ENCODE measurements at places on chromosomes 3 and 15.
A peak's percentile ranks its signal among the peaks of the same experiment; 100 is the strongest.

GRCh38 chr15:44537735-44538240 is 841 bp downstream of the EIF3J start:
- peak; percentile 26 for DNase-seq

DNA sequence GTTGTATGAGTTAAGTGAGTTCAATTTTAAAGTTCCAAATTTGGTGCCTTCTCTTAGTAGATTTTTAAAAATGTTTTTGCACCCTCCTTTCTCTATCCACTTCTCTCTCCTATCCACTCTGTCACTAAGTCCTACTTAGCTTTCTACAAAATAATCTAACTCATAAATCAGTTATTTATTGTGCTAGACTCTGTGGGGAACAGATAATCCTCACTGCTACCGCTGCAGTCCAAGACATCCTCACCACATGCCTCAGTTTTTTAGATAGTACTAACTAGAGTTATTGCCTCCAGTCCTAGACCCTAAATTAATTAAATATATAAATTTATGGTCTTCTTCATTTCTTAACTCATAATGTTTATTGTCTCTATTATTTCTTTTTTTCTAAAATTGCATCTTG is 576.3 kb downstream of the GRM7 start:
- no peak for DNase-seq

- no peak for DNase-seq
Observed at GRCh38 chr3:44454258-44454657, 23.2 kb downstream of the ZNF445 start.

DNA sequence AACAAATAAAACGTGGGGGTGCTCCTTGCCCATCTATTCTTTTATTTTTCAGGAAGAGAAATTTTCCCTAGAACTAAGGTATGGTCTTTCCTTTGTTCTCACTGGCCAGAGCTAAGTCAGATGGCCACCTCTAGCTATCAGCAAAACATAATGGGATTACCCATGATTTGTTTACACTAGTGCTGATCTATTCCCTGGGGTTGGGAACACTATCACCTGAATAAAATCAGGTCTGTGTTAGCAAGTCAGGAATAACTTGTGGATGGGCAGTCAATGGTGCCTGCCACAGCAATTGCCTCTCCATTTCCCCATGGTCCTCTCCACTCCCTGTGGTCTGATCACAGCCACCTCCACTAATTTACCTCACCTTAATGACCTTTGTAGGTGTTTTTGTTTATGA is 181.7 kb upstream of the CADPS start:
- DNase-seq, result no peak

- DNase-seq, result no peak
Observed at GRCh38 chr15:31042751-31043150, 51.3 kb upstream of the MTMR10 start.

DNA sequence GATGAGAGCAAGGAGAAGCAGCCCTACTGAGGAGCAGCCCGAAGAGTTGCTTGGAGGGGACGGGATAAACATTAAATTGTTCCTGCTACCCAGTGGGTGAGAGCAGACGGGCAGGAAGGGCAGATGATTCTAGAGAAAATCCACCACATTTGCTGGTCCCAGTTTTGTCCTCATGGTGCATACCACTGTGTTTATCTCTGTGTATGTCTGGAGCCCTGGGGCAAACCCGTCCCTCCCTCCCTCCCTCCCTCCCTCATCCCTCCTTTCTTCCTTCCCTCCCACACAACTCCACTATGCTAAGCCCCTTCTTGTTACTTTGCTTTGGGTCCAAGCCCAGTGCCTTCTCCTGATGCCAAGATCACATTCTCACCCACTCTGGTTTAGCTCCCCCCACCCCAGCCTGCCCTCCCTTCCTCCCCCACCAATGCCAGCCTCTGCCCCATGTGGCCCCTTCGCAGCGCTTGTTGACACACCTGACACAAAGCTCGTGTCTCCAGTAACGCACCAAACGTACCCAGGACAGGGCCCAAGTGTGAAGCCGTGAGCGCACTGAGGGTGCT is 194.8 kb downstream of the ATP10A start:
- no peak for DNase-seq

DNA sequence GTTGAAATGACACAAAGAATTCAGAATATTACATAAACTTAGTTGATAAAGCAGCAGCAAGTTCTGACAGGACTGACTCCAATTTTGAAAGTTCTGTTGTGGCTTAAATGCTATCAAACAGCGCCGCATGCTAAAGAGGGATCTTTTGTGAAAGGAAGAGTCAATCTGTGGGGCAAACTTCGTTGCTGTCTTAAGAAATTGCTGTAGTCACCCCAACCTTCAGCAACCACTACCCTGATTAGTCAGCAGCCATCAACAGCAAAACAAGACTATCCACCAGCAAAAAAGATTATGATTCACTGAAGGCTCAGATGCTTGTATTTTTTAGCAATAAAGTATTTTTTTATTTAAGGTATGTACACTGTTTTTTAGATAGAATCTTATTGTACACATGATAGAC is 14.2 kb downstream of the CRBN start:
- no peak for DNase-seq

GRCh38 chr3:54353546-54353945 is 231.2 kb downstream of the CACNA2D3 start:
- no peak for DNase-seq

DNA sequence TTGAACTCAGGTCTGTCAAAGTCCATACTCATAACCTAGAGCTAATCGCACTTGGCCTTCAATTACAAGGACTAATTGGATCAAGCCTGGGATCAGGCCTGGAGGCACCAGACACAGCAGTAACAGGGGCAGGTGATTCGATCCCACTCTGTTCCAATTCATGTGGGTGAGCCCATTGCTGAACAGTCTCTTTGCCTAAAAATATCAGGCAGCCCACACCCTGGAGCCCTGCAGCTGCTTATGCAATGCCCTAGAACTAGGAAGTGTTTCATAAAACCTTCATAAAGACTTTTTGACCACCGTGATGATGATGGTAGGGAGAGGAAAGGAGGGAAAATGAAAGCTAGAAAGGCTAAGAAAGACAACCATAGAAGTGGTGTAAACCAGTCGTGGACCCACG is 47.8 kb upstream of the NEO1 start:
- DNase-seq, result no peak

GRCh38 chr15:98063315-98063714 is 102.8 kb downstream of the ARRDC4 start:
- no peak for DNase-seq

DNA sequence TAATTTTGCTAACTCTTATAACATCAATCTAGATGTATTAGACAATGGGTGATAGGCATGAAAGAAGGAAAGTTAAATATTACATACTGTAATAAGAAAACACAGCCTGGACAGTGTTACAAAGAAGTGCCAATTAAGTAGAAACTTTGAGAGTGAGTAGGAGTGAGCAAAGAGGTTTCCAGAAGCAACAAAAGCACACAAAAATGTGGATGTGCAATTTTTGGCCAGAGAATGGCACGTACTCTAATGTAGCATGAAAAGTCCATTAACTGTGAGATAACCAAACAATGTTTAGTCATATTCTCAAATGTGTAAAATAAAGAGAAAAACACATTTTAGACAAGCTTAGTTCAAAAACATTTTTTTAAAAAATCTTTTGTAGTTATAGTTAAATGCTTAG is 567.3 kb downstream of the ROBO1 start:
- no peak for DNase-seq

DNA sequence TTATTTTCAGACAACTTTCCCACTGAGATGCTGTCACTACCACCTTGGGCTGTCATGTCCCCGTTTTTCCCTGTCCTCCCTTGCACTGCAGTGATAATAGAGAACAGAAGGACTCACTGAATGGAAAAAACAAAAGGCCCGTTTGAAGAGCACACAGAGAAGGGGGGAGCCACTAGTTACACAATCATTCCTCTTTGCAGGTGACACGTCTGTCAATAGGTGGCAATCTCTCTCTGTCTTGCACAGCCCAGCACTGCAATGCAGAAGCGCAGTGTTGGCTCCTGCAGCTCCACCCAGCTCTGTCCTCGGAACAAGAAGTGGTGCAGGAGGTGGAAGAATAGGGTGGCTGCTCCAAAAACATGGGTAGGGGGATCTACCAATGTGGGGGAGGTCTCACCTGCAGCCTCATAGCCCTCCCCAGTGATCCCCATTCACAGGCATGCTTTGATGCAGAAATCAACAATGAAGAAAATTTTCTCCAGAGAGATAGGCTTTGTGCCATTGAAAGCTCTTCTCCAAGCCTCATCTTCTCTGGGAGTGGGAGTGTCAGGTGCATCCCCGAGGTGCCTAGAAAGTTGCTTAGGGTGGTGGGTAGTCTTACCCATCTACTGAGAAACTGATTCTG is 31.8 kb downstream of the FSTL1 start:
- DNase-seq, result peak; percentile 49

DNA sequence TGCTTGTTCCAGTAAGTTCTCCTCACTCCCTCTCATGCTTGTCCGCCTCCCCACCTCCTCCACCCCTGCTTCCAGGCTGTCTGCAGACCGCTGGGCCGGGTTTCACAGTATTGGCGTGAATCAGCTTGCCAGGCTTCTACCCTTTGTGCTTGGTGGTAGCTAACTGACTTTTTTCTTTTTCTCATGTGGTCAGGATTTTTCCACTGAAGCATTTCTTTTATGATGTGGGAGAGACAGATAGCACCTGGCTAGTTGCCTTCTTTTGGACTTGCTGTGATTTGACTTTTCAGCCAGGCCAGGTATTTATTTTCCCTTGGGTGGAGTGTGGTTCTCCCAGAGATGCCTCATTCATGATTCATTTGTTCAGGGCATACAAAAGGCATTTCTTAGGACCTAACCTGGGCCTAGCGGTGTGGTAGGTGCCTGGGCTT is 60.6 kb downstream of the ST6GAL1 start:
- no peak for DNase-seq

- DNase-seq, result no peak
Observed at GRCh38 chr3:139610886-139611285, 66.9 kb downstream of the NMNAT3 start.

DNA sequence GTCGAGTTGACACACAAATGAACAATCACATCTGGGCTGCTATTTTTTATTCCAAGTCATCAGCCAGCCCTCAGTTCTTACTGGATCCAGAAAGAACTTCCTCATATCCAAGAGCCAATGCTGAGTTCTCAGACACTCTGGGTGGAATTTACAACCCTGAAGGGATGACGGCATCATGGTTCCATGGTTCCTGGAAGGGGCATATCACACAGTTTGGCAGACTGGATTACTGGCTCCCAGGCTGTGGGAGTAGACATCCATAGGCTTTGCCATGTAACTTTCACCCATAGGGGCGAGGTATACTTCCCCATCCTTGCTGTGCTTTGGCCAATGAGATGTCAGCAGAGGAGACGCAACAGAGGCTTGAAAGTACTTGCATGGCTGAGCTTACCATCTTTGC is 26.9 kb upstream of the KBTBD12 start:
- DNase-seq, result no peak

DNA sequence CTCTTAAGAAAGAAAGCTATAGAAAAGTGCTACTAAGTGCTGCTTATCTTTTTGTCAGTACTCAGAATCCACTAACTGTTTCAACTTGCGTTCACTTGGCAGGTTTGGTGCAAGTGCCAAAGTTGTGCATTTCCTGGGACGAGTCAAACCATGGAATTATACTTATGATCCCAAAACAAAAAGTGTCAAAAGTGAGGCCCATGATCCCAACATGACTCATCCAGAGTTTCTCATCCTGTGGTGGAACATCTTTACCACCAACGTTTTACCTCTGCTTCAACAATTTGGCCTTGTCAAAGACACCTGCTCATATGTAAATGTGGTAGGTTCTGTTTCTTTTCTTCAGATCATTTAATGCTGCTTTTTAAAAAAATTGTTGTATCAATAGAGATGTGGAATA is 32.6 kb downstream of the GYG1 start:
- DNase-seq, result no peak

DNA sequence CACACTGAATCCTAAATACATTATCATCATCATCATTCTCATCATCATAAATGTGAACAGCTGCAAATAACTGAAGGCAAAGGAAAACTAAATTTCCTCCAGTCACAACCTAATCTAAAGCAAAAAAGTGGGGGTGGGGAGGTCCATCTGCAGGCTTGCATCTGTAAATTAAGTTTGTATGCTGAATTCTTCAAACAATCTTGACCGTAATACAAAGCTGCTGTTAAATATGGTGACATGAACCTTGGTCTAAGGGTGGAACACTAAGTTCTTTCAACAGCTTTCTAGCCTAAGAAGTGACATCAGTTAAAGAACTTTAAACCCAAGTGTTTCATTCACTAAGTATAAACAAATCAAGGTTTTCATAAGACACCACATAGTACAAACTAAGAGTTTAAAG is 4.3 kb downstream of the LRRFIP2 start:
- no peak for DNase-seq

DNA sequence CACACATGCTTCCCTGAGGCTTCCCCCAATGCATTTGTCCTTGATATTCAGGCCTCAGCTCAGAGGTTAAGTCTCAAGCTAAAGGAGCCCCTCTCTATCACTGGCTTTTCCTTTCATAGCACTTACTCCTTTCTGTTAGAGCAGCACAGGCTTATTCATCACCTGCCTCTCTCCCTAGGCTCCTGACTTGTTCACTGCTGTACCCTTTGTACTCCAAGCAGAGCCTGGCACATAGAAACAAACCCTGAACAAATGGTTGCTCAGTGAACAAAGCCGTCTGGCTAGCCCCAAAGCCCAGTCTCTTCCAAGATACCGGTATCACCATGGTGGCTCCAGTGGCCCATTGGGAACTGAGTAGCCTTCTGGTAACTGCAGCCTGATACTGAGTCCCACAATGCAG is 231.1 kb upstream of the TRIM42 start:
- DNase-seq, result no peak

GRCh38 chr3:119508172-119508845 is 10.0 kb downstream of the TIMMDC1 start:
- peak; percentile 43 for DNase-seq

DNA sequence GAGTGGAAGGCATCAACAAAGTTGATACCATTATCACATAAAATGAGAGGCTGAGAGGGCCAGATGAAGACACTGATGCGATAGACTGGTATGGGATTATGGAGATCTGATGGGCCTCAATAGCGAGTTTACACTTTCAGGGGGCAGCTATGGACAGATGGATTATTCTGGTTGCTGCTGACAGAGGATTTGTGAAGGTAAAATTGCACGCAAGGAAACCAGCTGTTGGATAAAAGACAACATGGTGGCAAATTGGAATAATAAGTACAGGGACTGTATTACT is 203.9 kb downstream of the MBNL1 start:
- DNase-seq, result no peak

GRCh38 chr3:66991459-66991858 is 6.6 kb upstream of the KBTBD8 start:
- no peak for DNase-seq

DNA sequence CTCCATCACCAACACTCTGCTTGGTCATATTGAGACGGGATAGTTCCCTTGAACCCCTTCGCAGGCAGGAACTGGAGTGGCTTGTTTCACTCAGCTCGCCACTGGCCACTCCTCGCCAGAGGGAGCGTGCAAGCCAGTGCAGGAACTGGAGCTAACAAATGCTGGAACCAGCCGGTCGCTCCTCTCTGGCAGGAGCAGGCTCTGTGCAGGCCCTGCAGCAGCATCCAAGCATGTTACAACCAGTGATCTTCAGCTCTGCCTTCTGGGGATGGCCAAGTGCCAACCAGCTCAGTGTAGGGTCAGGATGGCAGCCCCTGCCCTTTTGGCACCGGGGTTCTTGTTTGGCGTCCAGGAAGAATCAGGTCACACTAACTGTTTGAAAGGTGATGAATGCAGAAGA is 329.0 kb upstream of the AZI2 start:
- no peak for DNase-seq

- DNase-seq, result no peak
Observed at GRCh38 chr3:197362081-197362480, 63.7 kb upstream of the DLG1 start.

- DNase-seq, result no peak
Observed at GRCh38 chr3:131701153-131701770, 198.5 kb upstream of the MRPL3 start.

Measured in activated naive CD4-positive, alpha-beta T cell treated with anti-CD3 and anti-CD28 coated beads, Interleukin-2, amount 10 ng/mL, durations not matched to agents 7 days and 5 days (primary cell).